Left hindlimb (tissue), 1 donor: ENCODE measurements at places on chromosomes 11 and 22.
A peak's percentile ranks its signal among the peaks of the same experiment; 100 is the strongest.

GRCh38 chr11:67410369-67410831 is 5.1 kb upstream of the CARNS1 start:
- no peak for DNase-seq

GRCh38 chr11:67673902-67674301 is 521 bp downstream of the ALDH3B2 start:
- no peak for DNase-seq

DNA sequence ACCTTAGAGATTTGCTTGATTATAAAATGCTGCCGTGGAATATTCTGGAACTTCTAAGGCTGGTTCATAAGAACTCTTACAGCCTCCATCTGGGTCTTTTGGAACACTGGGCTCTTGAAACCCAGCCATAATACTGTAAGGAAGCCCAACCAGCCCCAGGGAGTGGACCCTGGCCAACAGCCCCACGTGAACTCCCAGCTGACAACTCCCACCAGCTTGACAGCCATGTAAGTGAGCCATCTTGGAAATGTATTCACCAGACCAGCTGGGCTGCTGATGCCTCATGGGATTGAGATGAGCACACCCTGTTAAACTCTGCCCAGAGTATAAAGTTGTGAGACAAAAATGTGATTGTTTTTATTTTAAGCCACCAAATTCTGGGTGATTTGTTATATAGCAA is 378.7 kb upstream of the RAG2 start:
- peak; percentile 45 for DNase-seq

GRCh38 chr11:110519796-110520195 is 90.0 kb downstream of the FDX1 start:
- DNase-seq = no peak

DNA sequence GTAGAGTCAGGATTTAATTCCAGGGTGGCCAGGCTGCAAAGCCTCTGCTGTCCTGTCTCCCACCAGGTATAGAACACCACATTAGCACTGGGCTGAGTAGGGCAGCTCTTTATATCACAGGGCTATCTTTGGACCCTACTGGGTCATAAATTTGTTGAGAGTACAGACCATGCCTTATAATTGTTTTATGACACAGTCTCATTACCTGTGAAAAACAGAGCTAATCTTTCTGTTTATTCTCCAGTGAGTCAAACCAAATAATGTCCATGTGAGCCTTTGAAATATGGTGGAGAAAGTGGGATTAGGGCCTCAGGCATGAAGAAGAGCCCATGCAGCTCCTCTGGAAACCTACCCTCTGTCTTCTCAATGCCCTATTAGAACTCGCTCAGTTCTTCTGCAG is 49.6 kb upstream of the KIRREL3 start:
- DNase-seq = no peak

DNA sequence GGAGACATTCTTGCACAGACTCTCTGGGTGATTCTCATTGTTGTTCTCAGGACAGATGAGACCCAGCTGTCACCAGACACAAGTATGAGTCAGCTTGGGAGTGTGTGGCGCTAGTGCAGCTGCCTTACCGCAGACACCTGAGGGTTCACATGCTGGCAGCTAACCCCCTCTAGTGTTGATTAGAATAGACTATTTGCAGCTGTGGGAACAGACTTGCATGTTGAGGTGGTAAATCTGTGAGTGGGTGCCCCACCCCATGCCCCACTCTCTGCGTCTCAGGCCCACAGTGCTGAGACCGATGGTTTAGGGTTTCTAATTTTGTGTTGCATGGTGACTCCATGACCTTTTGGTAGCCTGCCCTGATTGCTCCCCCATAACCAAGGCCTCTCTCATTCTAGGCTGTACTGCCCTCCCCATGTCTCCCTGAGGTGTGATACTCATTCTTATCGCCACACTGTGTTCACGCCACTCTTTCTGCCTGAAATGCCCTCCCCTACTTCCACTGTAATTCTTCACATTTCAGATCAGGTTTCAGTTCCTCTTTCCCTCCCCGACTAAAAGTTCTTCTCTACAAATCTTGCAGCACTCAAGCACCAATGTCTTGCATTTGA is 73.7 kb upstream of the KIRREL3 start:
- DNase-seq = no peak

- DNase-seq = no peak
Measured at GRCh38 chr11:67286621-67287333, 2.3 kb upstream of the ANKRD13D start.

- DNase-seq = no peak
Measured at GRCh38 chr22:27836181-27836580, 34.6 kb upstream of the MN1 start.

DNA sequence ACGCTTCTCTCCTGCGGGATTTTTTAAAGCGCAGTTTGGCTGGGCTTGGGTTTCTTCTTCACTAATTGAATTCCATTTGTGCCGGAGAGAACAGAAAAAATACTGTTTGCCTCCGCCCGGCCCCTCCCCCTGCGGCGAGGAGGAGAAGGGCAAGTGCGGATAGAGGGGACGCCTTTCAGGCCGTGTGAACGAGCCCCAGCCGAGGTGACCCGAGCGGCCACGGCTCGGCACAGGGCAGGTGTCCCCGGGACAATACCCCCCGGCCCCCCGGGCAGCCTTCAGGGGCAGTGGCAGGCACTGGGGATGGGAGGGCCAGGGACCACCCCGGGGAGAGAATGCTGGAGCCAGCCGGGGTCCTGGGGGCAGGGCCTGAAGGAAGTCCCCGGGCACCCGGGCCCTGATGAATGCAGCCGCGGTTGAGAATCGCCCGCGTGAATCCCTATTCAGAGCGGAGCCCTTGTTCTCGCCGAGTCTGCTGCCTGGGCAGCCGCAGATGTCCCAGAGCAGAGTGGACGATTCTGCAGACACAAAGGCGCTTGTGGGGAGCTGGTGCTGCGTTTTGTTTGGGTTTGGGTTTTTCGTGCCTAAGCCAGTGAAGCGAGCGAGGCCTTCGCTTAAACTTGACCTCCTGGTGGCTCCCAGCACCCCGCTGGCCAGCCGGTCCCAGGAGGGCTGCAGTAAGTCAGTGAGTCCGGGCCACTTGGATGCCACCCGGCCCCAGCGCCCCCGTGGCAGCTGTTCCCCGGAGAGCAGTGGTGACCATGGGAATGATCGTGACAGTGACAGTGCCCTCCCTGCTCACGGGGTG is 96.0 kb downstream of the WNT7B start:
- peak; percentile 40 for DNase-seq

- DNase-seq = no peak
Measured at GRCh38 chr11:92752122-92752521, 217.3 kb upstream of the MTNR1B start.

- no peak for DNase-seq
Measured at GRCh38 chr11:62373464-62374119, 36.3 kb downstream of the ASRGL1 start.

DNA sequence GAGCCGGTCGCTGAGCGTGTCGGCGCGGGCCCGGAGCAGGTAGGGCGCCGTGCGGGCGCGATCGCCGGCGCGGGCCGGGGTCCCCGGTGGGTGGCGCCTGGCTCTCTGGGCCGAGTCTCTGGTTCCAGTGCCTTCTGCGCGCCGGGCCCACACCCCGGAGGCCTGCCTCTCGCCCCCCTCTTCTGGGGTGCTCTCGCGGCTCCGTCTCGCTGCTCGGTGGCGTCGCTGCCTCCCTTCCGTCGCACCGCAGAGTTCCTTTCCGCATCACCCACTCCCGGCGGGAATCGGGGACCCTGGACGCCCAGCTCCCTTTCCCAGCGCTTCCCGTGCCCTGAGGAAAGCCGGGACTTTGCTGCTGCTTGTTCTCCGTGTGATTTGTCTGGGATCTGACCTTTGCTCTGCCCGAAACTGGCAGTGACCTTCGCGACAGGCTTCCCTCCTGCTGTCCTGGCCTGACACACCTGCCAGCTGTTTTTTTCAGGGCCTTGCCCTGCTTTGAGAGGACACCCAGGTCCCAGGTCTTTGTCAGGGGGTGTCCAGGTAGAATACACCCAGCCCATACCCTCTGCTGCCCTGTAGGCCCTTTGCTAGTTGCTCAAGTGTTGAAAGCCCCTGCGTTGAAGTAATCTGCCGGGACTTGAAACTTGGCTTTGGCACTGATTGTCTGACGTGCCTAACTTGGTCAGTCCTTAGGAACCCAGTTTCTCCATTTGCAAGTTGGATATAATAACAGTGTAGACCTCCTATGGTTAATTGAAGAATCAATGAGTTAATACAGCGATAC is 711 bp downstream of the FDX1 start:
- peak; percentile 61 for DNase-seq

DNA sequence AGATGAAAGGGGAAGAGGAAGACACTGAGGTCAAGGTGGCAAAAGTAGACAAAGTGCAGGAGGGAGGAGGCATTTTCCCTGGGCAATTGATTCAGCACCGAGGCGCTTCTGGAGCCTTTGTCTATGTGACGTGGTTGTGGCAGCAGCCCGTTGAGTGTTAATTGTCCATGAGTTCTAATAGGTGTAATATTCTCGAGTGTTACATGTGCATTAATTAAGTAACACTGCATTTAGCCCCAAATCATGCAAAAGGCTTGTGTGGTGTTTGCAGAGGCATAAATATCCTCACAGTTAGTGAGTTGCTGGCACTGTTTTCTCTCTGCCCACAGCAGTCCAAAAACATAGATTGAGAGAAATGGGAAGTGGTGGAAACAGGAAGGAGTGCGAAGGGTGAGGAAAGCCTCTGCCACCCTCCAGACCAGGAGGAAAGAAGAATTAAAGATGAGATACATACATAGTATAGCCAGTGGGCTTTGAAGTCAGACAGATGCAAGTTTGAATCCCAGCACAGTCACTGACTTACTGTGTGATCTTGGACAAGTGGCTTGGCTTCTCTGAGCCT is 361.2 kb downstream of the MN1 start:
- no peak for DNase-seq

DNA sequence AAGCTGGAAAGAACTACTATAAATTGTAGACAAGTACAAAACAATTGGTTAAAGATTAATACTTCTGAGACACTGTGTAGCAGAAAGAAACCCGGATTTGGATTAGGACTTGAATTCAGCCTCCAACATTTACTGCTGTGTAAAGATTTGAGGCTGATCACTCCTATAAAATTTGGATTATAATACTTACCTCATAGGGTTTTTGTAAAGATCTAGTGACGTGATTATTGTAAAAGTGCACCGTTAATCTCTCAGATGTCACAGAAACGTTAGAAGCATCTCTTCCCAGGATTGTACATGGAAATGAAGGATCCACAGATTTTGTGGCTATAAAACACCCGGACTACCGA is 323 bp upstream of the HIKESHI start:
- DNase-seq = no peak
